ENCODE measurements at places on chromosomes 1 and 21.

GRCh38 chr1:197320991-197321531 is 53.0 kb downstream of the CRB1 start:
- DNase-seq: no peak

DNA sequence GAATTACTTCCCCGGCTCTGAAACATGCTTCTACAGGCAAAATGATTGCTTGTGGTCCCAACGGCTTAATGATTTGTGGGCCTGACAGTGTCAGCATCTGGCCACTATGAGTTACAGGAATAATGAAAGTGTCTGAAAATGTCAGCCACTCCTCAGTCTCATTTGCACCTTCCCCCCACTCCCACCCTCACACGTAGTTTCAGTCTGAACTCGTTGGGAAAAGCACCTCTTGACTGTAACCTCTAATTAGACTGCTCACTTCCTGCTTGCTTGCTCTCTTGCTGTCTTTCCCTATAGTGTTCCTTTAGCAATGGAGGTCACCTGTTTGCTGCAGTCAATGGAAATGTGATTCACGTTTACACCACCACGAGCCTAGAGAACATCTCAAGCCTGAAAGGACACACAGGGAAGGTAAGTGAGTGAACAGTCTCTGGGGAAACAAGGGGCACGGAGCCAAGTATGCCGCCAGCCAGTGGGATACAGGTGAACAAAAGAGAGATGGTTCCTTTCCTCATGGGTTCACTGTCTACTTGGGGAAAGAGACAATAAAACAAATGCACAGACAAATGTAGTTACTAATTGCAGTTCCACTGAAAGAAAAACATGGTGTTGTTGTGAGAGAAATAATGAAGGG is 27.1 kb downstream of the CFAP57 start:
- no peak for DNase-seq

DNA sequence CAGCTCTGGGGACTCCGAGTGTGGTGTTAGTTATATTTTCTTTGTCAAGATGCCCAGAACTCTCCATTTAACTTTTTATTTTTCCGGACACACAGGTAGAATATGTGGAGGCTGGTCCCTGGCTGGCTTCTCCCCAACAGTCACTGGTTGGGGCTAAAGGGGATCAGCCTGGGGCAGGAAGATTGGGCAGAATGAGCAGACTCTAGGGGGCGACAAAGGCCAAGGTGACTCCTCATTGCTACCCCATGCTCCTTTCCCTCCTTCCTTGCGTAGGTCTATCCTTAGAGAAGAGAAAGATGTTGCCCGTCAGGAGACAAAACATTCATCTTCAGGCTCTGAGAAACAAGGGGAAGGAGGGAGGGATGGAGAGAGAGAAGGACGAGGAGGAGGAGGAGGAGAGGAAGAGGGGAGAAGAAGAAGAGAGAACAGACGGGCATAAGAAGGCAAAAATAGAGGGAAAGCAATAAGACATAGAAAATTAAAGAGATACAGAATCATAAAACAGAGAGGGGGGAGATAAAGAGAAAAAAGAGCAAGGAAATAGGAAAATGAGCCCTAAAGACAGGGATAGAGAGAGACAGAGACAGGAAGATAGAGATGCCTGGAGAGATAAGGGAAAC is 89.9 kb downstream of the FOXD2 start:
- no peak for DNase-seq

GRCh38 chr21:39007532-39007931 is 175.7 kb downstream of the PSMG1 start:
- DNase-seq: no peak

- DNase-seq: no peak
Measured at GRCh38 chr1:91032349-91032748, 10.5 kb upstream of the ZNF644 start.

DNA sequence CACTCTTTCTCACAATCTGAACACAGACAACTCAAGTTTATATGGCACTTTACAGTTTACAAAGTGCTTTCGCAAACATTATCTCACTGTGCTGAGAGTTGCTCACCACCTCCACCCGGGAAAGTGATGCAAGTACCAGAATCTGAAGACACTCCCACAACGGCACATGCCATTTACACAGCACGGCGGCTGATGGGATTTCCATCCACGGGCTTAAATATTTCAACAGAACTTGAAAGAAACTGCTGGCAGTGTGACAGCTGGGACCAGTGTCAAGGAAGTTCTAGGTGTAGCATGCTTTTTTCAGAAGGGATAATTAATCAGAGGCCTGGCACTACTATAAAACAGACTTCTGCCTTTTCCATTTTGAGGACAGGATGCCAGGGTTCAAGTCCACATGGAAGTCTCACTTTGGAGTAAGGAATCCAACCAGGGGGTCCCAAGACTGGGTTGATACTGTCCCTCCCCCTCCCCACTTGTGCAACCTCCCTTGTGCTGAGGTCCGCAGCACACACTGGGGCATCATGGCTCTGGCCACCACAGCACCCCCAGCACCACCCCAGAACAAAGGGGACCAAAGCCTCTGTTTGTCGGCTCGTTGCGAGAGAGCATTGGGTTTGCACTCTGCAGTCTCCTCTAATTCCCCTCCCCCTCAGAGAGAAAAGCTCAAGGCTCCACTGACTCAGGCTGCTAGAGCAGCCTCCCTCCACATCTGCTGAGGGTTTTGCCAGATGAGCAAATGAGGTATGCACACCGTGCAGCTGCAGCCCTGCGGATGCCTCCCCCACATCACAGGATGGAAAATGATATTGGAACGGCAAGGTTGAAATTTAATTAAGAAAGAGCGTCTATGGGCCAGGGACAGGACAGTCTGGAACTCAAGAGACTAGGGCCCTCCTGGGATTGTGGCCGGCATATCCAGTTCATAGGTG is 154.9 kb downstream of the TGFBR3 start:
- peak; percentile 43 for DNase-seq

GRCh38 chr1:166172106-166172505 is 5.3 kb upstream of the FAM78B start:
- no peak for DNase-seq

DNA sequence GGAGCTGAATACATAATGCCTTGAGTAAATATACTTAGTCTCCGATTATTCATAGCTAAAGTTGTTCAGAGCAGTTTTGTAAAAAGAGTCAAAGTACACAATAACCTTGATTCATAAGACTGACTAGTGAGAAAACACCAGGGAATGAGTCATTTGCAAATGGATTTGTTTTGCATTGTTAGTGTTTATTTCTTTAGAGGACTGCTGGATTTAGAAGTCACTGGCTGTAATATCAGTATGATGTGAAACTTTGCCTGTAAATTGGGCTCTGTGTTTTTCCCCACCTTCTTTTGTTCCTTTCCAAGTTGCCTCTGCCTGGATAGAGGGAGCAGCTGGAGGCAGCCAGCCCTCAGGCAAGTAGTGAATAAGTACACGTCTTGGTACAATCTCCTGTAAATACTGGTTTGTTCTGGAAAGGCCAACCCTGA is 474.7 kb downstream of the NUF2 start:
- no peak for DNase-seq

DNA sequence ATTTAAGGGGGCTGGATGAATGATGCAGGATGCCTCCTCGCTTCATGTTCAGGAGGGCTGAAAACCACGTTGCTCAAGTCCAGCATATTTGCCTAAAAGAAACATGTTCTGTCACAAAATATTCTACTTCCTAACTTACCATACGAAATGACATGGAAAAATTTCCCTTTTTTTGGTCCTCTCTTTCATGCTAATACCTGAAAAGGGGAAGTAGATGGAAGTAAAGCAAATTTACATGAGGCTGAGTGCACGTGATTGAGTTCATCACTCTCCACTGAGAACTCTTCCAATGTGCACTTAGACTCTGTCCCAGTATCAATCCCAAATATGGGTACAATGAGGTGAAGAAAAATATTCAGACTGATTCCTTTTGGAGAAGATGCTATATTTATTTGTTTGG is 23.0 kb downstream of the XCL2 start:
- DNase-seq: no peak

DNA sequence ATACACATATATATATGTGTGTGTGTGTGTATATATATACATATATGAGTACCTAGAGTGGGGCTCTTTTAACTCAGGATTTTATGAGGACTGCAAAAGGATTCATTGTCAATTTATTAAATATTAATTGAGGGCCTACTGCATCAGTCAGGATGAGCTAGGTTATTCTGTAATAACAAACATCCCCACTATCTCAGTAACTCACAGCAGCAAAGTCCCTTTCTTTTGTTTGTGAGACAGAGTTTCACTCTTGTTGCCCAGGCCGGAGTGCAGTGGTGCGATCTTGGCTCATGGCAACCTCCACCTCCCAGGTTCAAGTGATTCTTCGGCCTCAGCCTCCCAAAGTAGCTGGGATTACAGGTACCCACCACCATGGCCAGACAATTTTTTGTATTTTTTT is 63.8 kb upstream of the FAM20B start:
- DNase-seq: no peak

- no peak for DNase-seq
Measured at GRCh38 chr1:230422221-230422981, 3.7 kb downstream of the PGBD5 start.

GRCh38 chr1:168164771-168165170 is 14.0 kb upstream of the TIPRL start:
- DNase-seq: no peak

DNA sequence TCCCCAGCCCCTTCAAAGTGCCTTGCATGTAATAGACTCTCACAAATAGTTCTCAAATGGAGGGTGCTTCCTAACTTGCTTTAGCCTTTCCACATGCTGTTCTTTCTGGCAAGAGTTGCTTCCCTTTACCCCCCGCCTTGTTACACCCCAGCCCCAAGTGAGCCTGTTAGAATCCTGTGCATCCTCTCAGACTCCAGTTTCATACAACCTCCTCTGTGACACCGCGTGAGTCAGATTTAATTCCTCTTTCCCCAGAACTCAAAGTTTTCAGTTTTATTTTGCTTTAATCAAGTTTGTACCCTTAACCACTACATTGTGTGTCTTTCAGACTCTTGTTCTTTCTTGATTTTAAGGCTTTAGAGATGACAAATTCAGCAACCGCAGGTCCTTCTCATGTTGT is 234.5 kb upstream of the HOOK1 start:
- DNase-seq: no peak

DNA sequence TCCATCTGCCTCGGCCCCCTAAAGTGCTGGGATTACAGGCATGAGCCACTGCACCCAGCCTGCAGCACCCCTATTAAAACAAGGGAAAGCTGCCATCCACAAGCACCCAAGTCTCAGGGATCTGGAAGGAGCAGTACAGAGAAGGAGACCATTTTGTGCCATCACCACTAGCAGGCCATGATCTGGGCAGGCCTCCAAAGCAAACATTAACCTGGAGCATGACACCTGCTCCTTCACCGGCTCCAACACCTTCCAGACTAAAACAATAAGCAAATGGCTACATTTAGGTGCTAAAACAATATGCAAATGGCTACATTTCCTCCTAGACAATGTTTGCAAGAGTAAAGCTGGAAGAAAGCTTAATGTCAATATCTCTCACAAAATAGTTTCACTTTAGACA is 16.7 kb downstream of the MEAF6 start:
- no peak for DNase-seq

- no peak for DNase-seq
Measured at GRCh38 chr1:94974241-94974640, 47.3 kb upstream of the CNN3 start.

GRCh38 chr1:183783342-183783741 is 21.6 kb upstream of the RGL1 start:
- DNase-seq: no peak

GRCh38 chr1:61280452-61280851 is 198.1 kb downstream of the NFIA start:
- no peak for DNase-seq

DNA sequence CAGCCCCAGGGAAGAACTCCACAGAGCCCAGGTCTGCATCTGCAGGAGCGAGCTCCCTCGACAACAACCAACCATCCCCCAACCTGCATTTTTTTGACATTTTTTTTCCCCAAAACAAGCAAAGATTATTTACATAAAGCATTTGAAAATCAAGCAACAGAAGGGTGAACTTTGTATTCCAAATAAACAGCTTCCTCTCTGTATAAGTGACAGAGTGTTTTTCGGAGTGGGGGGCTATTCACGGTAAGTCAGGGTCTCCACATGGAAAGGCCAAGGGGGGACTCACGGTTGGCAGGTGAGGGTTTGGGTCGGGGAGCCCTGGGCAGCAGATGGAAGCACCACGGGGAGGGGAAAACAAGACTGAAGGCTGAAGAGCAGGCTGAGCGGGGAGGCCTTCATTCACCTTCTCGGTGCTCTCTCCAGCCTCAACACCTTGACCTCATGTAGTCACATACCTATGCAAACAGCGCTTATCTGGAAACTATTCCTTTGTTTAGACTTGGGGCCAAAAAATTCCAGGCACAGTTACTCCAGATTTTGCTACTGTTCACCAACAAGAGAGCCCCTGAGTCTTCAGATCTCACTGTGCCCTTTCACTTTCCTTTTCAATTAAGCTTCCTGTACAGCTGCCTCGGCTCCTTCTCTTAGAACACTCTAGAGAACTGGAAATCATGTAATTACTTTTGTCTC is 27.6 kb downstream of the C2CD2 start:
- DNase-seq: peak; percentile 13

- DNase-seq: no peak
Measured at GRCh38 chr1:70864302-70864701, 183.3 kb downstream of the PTGER3 start.

DNA sequence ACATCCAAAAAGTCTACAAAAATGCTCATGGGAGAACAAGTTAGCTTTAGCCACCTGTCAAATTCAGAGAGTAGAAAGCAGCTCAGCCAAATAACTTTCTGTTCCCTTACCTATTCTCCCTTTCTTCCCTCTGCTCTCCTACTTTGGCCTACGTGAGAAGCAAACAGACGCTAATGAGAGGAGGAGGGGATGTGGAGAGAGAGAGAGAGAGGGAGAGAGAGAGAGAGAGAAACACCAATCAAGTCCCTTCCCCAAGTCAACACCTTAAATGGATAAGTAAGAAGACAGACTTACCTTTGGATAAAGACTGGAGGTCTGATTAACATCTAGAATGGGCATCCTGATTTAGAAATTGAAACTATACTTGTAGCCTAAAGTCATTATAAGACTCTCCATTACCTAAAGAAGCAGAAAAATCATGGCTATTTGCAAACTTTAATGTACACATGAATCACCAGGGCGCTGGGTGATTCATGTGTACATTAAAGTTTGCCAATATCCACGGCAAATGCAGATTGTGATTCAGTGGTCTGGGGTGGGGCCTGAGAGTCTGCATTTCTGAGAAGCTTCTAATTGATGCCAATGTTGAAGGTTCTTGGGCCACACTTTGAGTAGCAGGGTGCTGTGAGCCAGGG is 13.1 kb upstream of the DUSP12 start:
- DNase-seq: no peak

- no peak for DNase-seq
Measured at GRCh38 chr1:181117648-181118449, 29.3 kb downstream of the IER5 start.

GRCh38 chr1:94433866-94434265 is 15.7 kb downstream of the ABCD3 start:
- DNase-seq: no peak

- DNase-seq: no peak
Measured at GRCh38 chr1:70675737-70676156, 264.7 kb downstream of the CTH start.

DNA sequence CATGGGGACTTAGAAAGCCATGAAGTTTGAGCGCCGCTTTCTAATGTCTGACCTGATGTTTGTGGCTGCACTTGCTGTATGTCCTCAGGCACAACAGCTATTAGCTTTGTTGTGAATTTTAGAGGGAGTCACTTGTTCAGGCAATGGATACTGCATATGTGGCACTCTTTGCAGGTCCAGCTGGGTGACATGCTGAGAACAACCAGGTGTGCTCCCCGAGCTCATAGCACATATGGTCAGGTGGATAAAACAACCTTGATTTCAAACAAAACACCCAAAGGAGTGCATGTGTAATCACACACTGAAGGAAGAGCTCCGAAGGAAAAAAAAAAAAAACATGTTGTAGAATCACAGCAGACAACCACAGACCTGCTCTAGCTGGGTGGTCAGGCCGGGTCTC is 178.6 kb downstream of the BACH1 start:
- DNase-seq: no peak
